Fibroblast of skin of right biceps (primary cell): ENCODE measurements at places on chromosomes 1 and 21.
A peak's percentile ranks its signal among the peaks of the same experiment; 100 is the strongest.

- DNase-seq, result no peak
Observed at GRCh38 chr1:226638001-226638601, 89.5 kb downstream of the STUM start.

DNA sequence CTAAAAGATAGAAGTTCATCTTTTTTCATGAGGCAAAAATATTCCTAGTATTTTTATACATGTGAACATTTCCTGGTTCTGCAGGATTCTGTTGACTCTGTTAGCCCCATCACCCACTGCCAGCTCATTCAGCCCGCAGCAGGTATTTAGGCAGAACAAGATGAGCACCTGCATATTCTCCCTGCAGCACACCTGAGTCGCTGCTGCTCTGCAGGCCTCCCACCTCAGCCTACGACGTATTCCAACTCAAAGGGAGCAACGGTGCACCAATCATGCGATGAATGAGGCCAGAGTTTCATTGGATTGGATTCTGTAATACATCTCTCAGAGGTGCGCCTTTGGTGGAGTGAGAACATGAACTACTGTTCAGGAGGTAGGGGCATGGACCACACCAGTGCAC lies 87.6 kb downstream of the CNIH3 start:
- no peak for DNase-seq

GRCh38 chr1:11188381-11188780 lies 774 bp upstream of the ANGPTL7 start:
- no peak for DNase-seq

- no peak for DNase-seq
Observed at GRCh38 chr1:40197656-40198055, 36.5 kb downstream of the RLF start.

- DNase-seq, result no peak
Observed at GRCh38 chr1:162087111-162087510, 17.6 kb downstream of the NOS1AP start.

GRCh38 chr1:198246337-198246736 lies 89.5 kb downstream of the NEK7 start:
- no peak for DNase-seq

GRCh38 chr1:93758842-93759515 lies 77.3 kb upstream of the BCAR3 start:
- DNase-seq, result peak; percentile 79

- no peak for DNase-seq
Observed at GRCh38 chr21:38849776-38850175, 44.0 kb downstream of the ETS2 start.

DNA sequence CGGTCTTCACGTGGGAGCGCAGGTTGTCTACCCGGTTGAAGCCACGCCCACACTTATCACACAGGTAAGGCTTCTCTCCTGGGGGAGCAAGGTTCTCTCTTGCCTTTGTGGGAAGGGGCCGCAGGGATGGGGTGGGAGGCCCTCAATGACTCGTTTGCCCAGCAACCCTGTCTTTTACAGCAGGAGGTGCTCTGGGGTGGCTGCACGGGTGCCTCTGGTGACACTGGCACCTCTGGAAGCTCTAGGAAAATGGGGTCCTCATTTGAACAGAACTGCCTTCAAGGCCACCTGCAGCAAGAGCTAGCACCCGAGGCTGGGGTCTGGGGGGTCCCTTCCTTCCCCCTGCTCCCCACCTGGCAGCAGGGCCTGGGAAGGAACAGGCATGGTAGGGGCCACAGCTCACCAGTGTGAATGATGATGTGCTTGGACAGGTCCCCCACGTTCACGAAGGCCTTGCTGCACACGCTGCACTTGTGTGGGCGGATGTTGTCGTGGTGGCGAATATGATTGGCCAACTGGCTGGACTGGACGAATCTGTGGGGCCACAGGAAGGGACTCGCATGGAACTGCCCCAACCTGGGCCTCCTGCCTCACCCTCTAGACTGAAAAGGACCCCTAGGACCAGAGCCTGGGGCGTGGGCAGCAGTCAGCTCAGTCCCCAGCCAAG lies 33.1 kb downstream of the ZBTB17 start:
- no peak for DNase-seq

GRCh38 chr1:228416217-228416933 lies at the start of gene TRIM17:
TRIM17 (minus strand) TSS chr1:228416861; CDS start chr1:228415072, 1,789 bp downstream.
- DNase-seq, result peak; percentile 30

DNA sequence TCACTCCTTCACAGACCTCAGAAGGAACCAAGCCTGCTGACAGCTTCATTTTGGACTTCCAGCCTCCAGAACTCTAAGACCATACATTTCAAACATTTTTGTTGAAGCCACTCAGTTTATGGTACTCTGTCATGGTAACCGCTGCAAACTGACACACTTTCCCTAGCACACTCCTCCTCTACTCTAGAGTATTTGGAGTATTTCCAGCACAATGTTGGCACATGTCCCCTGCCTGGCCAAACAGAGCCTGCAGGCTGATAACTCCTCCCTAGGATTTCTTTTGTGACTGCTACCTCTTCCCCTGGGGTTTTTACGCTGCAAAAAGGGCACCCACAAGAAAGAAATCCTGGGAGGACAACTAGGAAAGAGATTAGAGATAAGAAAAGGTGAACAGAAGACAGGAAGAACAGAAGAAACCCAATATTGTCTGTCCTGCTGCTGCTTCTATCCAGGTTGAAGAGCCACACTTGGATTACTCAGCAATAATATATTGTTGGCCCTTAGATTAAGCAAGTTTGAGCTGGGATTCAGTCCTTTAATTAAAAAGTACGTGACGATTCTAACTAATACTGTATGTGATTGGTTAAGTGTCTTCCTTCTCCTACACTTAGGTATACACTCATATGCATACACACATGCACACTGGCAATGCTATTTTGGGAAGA lies 844.1 kb downstream of the LTN1 start:
- DNase-seq, result peak; percentile 43

GRCh38 chr1:193426061-193426460 lies 239.6 kb upstream of the B3GALT2 start:
- DNase-seq, result no peak

DNA sequence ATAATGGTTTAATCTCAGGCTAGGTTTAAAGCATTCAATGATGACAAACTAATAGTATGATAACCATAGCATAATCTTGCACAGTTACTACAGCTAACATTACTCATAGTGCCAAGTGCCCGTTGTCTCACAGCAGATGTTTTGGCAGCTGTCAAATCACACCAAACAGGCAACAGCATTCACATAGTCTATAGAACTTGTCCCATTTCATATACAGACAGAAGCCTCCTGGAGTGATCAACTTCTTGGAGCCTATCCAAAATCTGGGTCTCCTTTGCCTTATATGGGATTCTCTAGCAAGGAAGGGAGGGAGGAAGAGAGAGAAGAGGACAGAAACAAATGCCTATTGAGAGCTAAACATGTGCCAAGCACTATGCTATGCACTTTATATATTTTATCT lies 250.6 kb upstream of the ZP4 start:
- DNase-seq, result peak; percentile 4

- DNase-seq, result peak; percentile 63
Observed at GRCh38 chr1:178220094-178220493, 126.2 kb downstream of the RASAL2 start.

- DNase-seq, result no peak
Observed at GRCh38 chr1:230300322-230301301, 125.5 kb downstream of the PGBD5 start.

DNA sequence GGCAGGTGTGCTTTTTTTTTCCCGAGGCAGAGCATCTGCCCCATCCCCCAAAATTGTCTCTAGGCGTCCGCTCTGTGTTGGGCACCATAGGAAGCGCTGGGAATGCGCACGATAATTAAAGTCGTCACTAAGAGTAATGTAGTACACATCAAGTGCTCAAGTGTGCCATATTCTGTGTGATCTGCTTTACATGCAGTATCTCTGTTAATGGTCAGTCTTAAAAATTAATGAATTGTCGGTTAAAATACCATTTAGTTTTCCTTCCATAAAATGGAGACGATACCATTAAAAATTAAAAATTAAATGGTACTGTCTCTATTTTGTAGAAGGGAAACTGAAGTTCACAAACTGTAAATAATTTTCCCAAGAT lies 544 bp upstream of the CCT8 start:
- DNase-seq, result no peak

DNA sequence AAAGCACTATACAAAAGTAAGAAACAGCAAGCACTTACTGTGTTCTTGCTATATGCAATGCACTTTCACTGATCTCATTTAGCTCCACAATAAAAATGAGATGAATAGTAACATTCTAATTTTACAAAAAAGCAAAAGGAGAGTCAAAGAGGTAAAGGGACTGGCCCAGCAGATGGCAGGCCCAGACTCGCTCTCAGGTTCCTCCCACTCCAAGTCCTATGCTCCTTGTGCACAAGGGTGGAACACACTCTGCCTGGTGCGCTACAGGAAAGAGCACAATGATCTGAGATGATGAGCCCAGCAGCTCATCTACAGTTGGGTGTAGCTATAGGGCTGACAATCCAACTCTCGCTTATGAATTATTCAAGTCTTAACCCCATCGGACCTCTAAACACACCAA lies 94.1 kb upstream of the LYST start:
- DNase-seq, result no peak

- DNase-seq, result peak; percentile 91
Observed at GRCh38 chr1:3306583-3307291, 147.7 kb upstream of the ARHGEF16 start.

- DNase-seq, result no peak
Observed at GRCh38 chr1:9404117-9404914, 111.6 kb downstream of the SPSB1 start.

DNA sequence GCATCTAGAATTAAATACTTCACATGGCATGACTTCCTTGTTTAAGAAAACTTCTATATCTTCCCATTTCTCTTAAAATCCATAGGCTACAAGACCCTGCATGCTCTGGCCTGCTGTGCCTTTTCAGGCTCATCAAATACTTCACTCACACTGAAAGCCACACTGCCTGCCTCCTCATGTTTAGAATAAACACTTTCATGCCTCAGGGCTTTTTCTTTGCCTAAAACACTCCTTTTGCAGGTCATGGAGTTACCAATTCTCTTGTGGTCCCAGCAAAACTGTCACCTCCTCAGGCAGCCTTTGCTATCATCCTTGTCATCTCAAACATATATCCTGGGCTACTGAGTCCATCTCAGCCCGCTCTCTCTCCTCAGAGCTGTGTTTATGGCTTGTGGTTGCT lies 5.5 kb downstream of the SGIP1 start:
- DNase-seq, result no peak

DNA sequence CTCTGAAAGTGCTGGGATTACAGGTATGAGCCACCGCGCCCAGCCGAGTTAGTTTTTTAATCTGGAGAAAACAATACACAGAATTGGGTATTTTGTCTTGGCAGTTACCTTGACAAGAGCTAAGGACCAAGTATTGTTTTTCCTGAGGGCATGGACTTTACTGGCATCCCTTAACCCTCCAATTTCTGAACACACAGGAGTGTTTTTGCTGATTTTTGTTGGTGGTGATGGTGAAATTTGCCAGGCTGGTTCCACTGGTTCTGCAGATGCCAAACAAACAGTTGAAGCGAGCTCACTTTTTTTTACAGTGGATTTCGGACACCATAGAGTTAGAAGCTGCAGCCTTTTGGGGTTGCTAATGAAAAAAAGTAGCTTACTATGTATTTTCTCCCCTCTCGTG lies 37.2 kb upstream of the SH3D21 start:
- no peak for DNase-seq

DNA sequence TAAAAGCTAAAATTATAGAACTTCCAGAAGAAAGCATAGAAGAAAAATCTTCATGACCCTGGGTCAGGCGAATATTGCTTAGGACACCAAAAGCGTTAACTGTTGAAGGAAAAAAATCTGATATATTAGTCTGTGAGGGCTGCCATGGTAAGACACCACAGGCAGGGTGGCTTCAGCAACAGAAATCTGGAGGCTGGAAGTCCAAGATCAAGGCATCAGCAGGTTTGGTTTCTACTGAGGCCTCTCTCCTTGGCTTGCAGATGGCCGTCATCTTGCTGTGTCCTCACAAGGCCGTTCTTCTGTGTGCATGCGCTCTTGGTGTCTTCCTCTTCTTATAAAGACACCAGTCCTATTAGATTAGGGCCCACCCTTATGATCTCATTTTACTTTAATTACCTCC lies 14.5 kb downstream of the IFNLR1 start:
- no peak for DNase-seq

GRCh38 chr1:14039582-14040430 lies 339.8 kb downstream of the PRDM2 start:
- no peak for DNase-seq

- DNase-seq, result no peak
Observed at GRCh38 chr1:170776252-170776651, 112.3 kb downstream of the PRRX1 start.

- DNase-seq, result peak; percentile 17
Observed at GRCh38 chr1:46333300-46334029, 7.1 kb upstream of the NSUN4 start.

DNA sequence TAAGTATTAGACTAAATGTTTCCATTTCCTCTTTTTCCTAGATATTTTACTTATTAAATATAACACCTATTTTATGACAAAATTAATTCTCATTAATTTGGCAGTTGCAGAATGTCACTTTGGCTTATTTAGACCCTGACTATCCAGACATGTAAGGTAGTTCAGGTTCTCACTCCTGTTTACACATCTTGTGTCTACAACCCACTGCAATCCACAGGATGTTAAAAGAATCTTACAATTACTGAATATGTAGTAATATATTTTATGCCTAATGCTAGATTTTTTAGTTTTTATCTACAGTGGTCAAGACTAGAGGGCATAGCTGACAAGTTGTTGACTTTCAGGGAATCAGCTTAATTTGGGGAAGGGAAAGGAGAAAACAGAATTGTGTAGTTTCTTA lies 346.7 kb downstream of the USP25 start:
- DNase-seq, result no peak

DNA sequence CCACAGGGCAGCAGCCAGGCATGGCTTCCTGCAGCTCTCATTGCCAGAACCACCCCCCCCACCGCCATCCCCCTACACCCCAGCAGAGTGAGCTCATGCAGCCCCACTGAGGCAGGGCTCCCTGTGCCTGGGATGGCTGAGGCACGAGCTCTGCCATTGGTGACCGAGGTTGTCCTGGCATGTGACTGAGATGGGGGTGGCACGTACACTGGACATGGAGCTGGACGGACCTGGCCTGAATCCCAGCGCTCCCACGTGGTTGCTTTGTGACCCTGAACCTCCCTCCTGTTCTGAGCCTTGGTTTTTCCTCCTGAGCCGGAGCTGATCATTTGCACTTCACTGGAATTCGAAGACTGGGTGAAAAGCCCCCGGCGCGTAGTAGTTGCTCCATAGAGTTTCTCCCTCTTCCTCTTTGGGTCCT lies 28.3 kb downstream of the ALPL start:
- DNase-seq, result no peak

DNA sequence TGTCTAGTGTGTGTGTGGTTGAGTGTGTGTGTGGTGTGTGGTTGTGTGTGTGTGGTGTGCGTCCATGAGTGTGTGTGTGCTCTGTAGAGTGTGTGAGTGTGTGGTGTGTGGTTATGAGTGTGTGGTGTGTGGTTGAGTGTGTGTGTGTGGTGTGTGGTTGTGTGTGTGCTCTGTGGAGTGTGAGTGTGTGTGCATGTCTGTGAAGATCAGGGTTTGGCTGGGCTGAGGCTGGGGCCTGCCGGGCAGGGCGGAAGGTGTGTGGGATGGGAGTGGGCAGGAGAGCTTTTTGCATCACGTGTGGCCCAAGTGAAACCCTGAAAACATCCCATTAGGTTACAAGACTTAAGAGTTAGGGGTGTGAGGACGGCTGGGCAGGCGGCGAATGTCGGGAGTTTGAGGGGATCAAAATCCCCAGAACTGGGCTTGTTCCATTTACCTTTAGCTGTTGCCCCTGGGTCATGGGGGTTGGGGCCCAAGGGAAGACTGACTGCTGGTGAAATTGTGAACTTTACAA lies 2.9 kb upstream of the FCMR start:
- DNase-seq, result no peak

- DNase-seq, result peak; percentile 98
Observed at GRCh38 chr1:205631768-205632668, at the start of gene ELK4. ELK4 (minus strand) TSS chr1:205632011; CDS start chr1:205623882, 8,129 bp downstream.
